ENCODE measurements at places on chromosomes 1 and 21.
A peak's percentile ranks its signal among the peaks of the same experiment; 100 is the strongest.

DNA sequence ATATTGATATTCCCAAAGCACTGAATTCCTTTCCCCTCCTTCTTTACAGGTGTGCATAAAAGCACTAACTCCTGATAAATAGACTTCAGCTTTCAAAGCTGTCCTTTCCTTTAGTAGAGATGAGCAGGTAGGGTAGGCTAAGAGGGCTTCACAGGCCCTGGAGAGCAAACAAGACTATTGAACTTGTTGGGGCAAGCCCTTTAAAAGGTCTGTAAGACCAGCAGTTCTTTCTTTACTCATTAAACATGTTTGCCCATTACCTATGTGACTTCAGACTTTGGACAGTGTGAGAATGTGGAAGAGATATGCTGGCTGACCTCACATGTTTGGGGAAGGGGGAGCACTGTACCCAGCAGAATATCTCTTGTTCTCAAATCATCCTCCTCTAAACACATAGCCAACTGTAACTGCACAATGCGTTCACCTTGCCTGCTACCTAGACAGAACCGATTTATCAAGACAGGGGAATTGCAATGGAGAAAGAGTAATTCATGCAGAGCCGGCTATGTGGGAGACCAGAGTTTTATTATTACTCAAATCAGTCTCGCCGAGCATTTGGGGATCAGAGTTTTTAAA lies 27.1 kb upstream of the HAO2 start:
- no peak overlapping the region for H3K27ac ChIP-seq
- H3K4me1 ChIP-seq: no peaks in the 10 kb centered on the region
- no peak overlapping the region for H3K4me3 ChIP-seq
- H3K27me3 ChIP-seq: no peaks in the 10 kb centered on the region
- H3K36me3 ChIP-seq: no peaks in the 10 kb centered on the region
- DNase-seq: no peak

- no peaks in the 10 kb centered on the region for H3K27me3 ChIP-seq
- H3K27ac ChIP-seq: no peak overlapping the region
- H3K4me1 ChIP-seq: no peaks in the 10 kb centered on the region
- DNase-seq: no peak
- H3K4me3 ChIP-seq: no peak overlapping the region
Observed at GRCh38 chr1:17609529-17609928, 70.0 kb downstream of the ARHGEF10L start.

- peak within 1 kb of the TSS; percentile 34 for H3K4me3 ChIP-seq
- no peaks in the 10 kb centered on the region for H3K27me3 ChIP-seq
- H3K36me3 ChIP-seq: no peaks in the 10 kb centered on the region
- DNase-seq: no peak
Observed at GRCh38 chr1:15584489-15585363, at the start of gene AGMAT. AGMAT (minus strand) TSS chr1:15585051; CDS start chr1:15584967, 84 bp downstream.

DNA sequence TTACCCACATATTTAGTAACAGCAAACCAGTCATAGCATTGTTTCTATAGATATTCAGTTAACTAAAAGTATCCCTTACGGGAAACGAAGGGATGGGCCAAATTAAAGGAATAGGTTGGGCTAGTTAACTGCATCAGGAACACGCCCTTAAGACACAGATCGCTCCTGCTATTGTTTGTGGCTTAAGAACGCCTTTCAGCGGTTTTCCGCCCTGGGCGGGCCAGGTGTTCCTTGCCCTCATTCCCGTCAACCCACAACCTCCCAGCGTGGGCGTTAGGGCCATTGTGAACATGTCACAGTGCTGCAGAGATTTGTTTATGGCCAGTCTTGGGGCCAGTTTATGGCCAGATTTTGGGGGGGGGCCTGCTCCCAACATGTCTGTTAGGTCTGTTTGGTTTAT lies 14.7 kb downstream of the TNFRSF18 start:
- H3K36me3 ChIP-seq: no peaks in the 10 kb centered on the region
- H3K4me1 ChIP-seq: no peaks in the 10 kb centered on the region
- H3K4me3 ChIP-seq: no peak overlapping the region
- no peak for DNase-seq
- H3K27me3 ChIP-seq: no peaks in the 10 kb centered on the region

DNA sequence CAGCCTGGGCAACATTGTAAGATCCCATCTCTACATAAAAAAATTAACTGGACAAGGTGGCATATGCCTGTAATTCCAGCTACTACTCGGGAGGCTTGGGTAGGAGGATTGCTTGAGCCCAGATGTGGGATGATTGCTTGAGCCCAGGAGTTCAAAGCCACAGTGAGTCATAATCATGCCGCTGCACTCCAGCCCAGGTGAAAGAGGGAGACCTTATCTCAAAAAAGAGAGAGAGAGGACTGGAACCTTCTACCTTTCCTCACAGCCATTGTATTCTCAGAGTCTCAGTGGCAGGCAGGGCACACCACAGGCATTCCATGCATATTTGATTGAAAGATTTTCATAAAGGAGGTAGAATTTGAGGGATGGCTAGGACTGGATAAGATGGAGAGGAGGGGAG lies 78.4 kb downstream of the KIF14 start:
- no peak overlapping the region for H3K27ac ChIP-seq
- H3K27me3 ChIP-seq: no peaks in the 10 kb centered on the region
- H3K36me3 ChIP-seq: no peaks in the 10 kb centered on the region
- DNase-seq: no peak
- no peaks in the 10 kb centered on the region for H3K4me1 ChIP-seq

GRCh38 chr1:26531651-26532131 lies 2.1 kb downstream of the RPS6KA1 start:
- peaks cover 11% of the 10 kb centered on the region for H3K4me1 ChIP-seq
- peak overlapping the region; percentile 92 for H3K27ac ChIP-seq
- no peaks in the 10 kb centered on the region for H3K27me3 ChIP-seq
- H3K36me3 ChIP-seq: no peaks in the 10 kb centered on the region
- peak; percentile 80 for DNase-seq

- no peak overlapping the region for H3K4me3 ChIP-seq
- H3K27ac ChIP-seq: peak overlapping the region; percentile 46
- DNase-seq: no peak
- no peaks in the 10 kb centered on the region for H3K36me3 ChIP-seq
- no peaks in the 10 kb centered on the region for H3K27me3 ChIP-seq
Observed at GRCh38 chr1:182301026-182301436, 90.6 kb downstream of the GLUL start.

GRCh38 chr1:229657993-229658755 lies 32.1 kb downstream of the URB2 start:
- no peak for DNase-seq
- H3K36me3 ChIP-seq: no peaks in the 10 kb centered on the region
- H3K27ac ChIP-seq: no peak overlapping the region
- no peaks in the 10 kb centered on the region for H3K4me1 ChIP-seq
- H3K27me3 ChIP-seq: no peaks in the 10 kb centered on the region
- H3K4me3 ChIP-seq: no peak overlapping the region

GRCh38 chr1:240341365-240342250 lies 249.9 kb downstream of the FMN2 start:
- H3K4me3 ChIP-seq: no peak overlapping the region
- no peaks in the 10 kb centered on the region for H3K36me3 ChIP-seq
- H3K4me1 ChIP-seq: no peaks in the 10 kb centered on the region
- no peak overlapping the region for H3K27ac ChIP-seq
- no peak for DNase-seq

DNA sequence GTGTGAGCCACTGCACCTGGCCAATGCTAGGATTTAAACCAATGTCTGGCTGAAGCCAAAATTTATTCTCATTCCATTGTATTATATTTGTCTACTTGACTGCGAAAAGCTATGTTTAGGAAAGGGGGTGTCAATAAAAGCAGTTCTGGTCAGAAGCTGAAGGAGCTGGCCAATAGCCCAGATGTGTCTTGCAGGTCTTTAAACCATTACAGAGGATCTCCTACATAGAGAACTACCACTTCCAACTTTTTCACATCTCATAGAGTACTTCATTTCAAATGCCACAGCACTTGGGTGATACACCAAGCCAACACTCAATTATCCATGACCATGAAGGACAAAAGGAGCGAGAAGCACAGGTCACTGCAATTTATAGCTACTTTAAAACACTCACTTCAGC lies 2.5 kb downstream of the SYT11 start:
- no peak overlapping the region for H3K4me3 ChIP-seq
- no peak for DNase-seq
- H3K4me1 ChIP-seq: no peaks in the 10 kb centered on the region
- no peaks in the 10 kb centered on the region for H3K27me3 ChIP-seq

DNA sequence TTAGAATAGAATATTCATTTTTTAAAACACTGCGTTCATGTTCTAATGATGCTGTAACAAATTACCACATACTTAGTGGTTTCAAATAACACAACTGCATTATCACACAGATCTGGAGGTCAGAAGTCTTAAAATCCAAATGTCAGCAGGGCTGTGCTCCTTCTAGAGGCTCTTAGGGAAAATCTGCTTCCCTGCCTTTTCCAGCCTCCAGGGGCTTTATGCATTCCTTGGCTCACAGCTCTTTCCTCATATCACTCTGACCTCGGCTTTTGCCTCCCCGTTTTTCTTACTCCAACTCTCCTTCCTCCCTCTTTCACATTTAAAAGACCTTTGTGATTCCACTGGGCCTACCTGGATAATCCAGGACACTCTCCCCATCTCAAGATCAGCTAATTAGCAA lies 18.6 kb upstream of the FMN2 start:
- no peak overlapping the region for H3K4me3 ChIP-seq
- no peaks in the 10 kb centered on the region for H3K36me3 ChIP-seq
- no peaks in the 10 kb centered on the region for H3K4me1 ChIP-seq
- H3K27ac ChIP-seq: peak overlapping the region; percentile 12
- DNase-seq: no peak

- H3K36me3 ChIP-seq: no peaks in the 10 kb centered on the region
- no peak overlapping the region for H3K27ac ChIP-seq
- no peak for DNase-seq
- no peaks in the 10 kb centered on the region for H3K27me3 ChIP-seq
Observed at GRCh38 chr1:106681939-106682522, 374.4 kb upstream of the PRMT6 start.

DNA sequence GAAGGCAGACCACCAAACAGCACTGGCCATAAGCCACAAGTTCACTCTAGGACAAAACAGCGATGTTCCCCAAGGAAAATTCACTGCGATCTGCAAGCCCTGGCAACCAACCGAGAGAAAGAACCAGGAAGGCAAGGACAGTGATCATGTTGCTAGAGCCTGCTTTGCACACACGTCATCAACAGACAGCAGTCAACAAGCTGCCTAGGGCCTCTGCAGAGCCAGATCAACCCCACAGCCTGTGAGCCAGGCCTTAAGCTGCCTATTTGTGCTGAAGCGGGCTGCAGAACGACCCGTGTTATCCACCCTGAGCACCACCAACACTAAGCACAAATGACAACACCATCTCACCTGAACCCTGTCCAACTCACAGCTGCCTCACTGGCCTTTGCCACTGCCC lies 6.2 kb upstream of the YRDC start:
- DNase-seq: no peak
- H3K36me3 ChIP-seq: peaks cover 2% of the 10 kb centered on the region
- H3K27me3 ChIP-seq: no peaks in the 10 kb centered on the region
- H3K4me1 ChIP-seq: peaks cover 1% of the 10 kb centered on the region
- H3K4me3 ChIP-seq: no peak overlapping the region

DNA sequence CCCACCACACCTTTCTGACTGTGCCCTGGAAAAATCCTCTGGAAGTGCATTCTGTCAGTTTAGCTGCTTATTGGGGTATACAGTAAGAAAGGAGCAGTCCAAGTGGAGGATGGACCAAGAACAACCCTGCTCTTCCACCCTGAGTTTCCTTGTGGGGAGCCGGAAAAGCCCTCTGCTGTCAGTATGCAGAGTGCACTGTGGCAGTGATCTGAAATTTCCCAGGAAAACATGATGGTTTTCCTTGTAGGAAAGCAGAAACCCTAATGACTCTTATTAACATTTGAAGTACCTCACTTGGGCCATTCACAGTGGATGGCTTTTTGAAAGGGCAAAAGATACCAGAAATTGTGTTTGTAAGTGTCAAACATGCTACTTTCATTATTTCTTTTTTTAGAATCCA lies 20.5 kb downstream of the ELAVL4 start:
- H3K4me1 ChIP-seq: no peaks in the 10 kb centered on the region
- no peaks in the 10 kb centered on the region for H3K27me3 ChIP-seq
- no peak overlapping the region for H3K4me3 ChIP-seq
- no peaks in the 10 kb centered on the region for H3K36me3 ChIP-seq
- H3K27ac ChIP-seq: no peak overlapping the region
- DNase-seq: no peak

DNA sequence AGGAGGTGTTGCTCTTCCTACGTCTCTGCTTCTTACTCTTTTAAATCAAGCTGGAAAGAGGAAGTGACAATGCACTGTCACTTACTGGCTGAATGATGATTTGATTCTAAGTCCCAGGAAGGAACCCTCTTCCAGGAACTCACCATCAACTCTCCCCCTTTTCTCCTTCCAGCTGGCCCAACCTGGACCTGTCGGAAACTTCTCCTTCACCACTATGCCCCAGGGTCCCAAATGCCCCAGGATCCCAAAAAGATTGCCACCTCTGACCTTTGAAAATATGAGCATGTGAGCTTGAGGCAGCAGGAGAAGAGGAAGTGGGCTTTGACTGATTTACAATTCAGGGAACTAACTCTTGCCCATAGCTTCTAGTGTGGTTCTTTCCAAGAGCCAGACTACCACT lies 5.3 kb upstream of the ADAMTS5 start:
- no peak for DNase-seq
- H3K36me3 ChIP-seq: no peaks in the 10 kb centered on the region
- no peak overlapping the region for H3K27ac ChIP-seq
- H3K4me3 ChIP-seq: no peak overlapping the region
- no peaks in the 10 kb centered on the region for H3K4me1 ChIP-seq

GRCh38 chr21:41475714-41476420 lies 32.1 kb downstream of the TMPRSS2 start:
- H3K27me3 ChIP-seq: no peaks in the 10 kb centered on the region
- no peaks in the 10 kb centered on the region for H3K36me3 ChIP-seq
- no peak for DNase-seq
- no peaks in the 10 kb centered on the region for H3K4me1 ChIP-seq
- H3K4me3 ChIP-seq: no peak overlapping the region

DNA sequence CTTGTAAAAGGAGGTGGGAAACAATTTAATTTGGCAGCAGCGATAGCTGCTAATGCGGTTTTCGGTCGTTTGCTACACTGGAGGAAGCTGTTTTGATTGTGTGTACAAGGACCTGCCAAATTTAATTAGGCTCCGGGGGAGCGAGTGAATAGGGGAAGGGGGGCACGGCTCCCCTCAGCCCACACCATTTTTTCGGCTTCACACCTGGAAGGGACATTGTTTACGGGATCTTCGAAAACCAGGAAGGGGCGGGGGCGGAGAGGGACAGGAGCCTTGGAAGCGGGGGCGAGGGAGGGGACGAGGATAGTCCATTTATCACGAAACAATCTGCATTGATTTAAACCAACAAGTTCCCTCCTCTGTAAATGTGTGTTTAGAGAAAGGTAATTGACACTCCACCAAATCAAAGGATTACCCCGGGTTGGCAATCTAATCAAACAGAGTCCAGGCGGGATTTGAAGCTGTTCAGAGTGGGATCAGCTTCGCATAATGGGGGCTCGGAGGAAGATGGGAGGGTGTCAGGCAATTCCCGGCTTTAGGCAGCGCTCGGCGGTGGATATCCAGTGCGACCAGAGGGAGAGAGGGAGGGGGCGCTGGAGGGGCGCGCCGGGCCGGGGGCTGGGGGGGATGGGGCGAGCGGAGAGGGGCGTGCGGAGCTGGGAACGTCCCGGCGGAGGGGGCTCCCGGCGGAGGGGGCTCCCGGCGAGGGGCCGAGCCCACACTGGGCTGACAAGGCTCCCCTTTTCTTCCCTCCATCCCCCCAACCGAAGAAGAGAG lies 9.8 kb downstream of the PAX7 start:
- no peaks in the 10 kb centered on the region for H3K36me3 ChIP-seq
- H3K4me1 ChIP-seq: peaks cover 4% of the 10 kb centered on the region
- H3K4me3 ChIP-seq: no peak overlapping the region
- H3K27me3 ChIP-seq: peaks cover 100% of the 10 kb centered on the region
- DNase-seq: no peak
- H3K27ac ChIP-seq: no peak overlapping the region

- H3K4me1 ChIP-seq: no peaks in the 10 kb centered on the region
- no peak overlapping the region for H3K4me3 ChIP-seq
- H3K36me3 ChIP-seq: no peaks in the 10 kb centered on the region
- no peak for DNase-seq
Observed at GRCh38 chr1:67614511-67614934, 70.5 kb upstream of the GADD45A start.
